Upper lobe of right lung (tissue), 1 donor: ENCODE measurements at places on chromosomes 12 and 14.

DNA sequence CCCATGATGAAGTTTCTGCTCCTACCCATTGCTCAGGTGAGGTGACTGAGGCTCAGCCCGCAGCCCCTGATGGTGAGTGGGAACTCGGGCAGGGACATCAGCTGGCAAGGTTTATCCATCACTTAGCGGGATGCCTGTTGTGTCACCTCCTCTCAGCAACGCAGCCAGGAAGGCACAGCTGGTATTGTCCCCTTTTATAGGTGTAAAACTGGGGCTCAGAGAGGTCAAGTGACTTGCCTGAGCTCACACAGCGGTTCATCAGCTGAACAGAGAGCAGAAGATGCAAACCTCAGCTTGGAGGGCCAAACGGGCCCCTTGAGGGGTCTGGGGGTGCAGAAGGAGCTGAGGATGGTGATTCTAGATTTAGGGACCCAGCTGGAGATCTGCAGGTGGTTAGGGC is 143.6 kb downstream of the PHETA1 start:
- DNase-seq = no peak

- no peak for DNase-seq
Measured at GRCh38 chr14:73809391-73809790, 42.2 kb upstream of the PTGR2 start.

DNA sequence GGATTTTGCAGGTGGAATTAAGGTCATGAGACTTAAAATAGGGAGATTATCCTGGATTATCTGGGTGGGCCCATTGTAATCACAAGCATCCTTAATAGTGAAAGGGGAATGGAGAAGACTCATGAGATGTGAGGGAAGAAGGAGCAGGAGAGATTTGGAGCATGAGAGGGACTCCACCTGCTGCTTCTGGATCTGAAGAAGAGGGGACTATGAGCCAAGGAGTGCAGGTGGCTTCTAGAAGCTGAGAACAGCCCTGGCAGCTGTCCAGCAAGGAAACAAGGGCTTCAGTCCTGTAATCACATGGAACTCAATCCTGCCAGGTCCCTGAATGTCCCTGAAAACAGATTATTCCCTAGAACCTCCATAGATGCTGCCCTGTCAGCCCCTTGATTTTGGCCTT is 67.8 kb downstream of the PELI2 start:
- DNase-seq = no peak

GRCh38 chr12:109329686-109330085 is 18.0 kb upstream of the MYO1H start:
- no peak for DNase-seq

GRCh38 chr12:29743801-29744200 is 39.9 kb downstream of the TMTC1 start:
- no peak for DNase-seq

GRCh38 chr12:32334371-32334777 is 65.0 kb upstream of the FGD4 start:
- DNase-seq = no peak

GRCh38 chr12:92193846-92194245 is 48.2 kb upstream of the BTG1 start:
- no peak for DNase-seq

- no peak for DNase-seq
Measured at GRCh38 chr12:88393017-88393767, 187.1 kb downstream of the KITLG start.

DNA sequence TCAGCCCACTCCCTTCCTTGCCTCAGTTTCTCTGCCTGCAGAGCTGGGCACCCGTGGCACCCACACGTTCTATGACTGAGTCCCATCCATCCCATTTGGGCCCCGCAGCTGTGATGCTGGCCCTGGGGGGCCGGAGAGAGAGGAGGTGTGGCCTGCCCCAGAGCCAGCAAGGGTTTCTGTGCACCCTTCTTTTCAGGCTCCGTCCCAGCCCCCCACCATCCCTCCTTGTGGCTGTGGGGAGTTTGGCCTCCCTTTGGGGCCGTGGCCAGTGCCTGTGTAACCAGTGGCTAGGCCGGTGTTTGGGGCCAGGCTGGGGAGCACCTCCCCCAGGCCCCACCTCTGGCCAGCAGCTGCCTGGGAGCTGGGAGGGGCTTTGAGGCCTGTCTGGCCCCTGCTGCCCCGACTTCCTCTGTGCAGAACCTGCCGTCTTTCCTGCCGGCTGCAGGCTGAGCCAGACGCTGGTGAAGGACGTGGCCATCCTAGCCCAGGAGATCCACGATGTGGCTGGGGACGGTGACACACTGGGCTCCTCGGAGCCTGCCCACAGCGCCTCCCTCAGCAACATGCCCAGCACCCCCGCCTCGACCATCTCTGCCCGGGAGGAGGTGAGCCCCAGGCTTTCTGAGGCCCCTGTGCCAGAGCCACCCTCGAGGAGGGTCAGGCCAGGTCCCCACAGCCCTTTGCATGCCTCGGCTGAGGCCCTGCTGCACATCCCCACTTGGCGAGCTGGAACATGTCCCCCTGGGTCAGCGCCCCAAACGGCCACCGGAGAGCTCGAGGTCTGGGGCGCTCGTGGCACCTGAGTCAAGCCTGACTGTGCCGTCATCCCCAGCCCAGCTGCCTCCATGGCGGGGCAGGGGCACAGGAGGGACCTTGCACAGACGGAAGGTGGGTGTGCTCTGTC is 27.7 kb downstream of the CEP170B start:
- peak; percentile 65 for DNase-seq

GRCh38 chr12:46977871-46978375 is 101.5 kb upstream of the PCED1B start:
- no peak for DNase-seq

DNA sequence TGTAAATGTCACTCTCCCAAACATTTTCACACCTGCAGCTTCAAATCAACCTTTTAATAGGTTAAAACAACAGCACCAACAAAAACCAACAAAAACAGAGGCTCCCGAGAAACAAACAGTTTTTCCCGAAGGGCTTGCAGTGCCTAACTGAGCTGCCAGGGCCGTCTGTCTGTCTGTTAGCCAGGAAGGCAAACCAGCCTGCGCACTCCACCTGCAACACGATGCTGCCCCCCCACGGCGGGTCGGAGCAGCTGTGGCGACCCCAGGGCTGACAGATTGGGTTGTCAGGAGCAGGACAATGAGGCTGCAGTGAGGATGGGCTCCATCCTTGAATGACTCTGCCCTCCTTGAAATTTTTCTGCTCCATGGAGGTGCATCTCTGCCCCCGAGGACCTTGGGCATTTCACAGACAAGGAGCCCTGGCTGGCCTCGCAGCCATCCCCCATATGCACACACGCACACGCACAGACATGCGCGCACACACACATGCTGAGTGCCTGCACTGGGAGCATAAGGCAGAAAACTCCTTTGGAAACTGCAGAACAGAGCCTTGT is 2.6 kb downstream of the RTL1 start:
- DNase-seq = no peak

DNA sequence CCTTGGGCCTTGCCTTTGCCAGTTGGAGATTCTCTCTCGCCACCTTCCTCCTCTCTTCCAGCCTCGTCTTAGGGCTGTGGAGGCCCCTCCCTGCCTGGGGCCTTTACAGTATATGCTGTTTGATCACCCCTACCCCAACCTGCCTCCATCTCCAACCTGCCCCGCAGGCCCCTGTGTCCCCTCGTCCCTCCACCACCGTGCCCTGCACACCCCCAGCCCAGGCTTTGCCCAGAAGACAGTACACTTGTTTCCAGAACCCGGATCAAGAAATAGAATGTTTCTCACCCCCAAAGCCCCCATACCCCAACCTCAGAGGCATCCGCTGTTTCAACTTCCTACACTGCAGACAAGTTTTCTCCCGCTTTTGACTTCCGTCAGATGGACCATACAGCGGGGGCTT is 202.3 kb upstream of the C14orf180 start:
- no peak for DNase-seq

DNA sequence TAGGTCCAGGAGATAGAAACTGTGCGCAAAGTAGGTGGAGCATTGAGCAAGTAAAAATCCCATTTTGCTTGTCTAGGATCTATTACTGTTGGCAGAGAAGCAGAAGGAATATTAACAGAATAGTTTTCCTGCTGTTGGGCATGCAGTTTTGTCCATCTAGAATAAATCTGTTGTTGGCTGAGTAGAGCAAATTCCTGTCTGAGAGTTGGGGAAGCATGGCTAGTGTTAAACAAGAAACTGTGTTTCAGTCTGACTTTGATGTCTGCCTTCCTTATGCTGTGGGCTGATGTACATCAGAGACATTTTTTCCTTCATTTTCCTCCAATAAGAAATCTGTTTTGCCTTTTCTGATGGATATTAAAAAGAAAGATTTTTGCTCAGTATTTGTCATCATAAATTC is 98.2 kb downstream of the RAD52 start:
- DNase-seq = no peak

DNA sequence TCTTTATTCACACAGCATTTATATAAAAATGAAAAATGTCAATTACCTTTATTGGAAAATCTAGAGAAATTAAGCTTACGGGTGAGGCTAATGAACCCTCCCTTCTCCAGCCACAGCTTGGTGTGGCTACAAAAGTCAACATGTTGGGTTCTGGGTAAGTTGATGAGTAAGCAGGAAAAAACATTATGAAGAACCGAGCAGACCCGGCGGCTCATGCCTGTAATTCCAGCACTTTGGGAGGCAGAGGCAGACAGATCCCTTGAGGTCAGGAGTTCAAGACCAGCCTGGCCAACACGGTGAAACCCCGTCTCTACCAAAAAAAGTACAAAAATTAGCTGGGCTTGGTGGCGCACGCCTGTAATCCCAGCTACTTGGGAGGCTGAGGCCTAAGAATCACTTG is 10.9 kb downstream of the NAA25 start:
- peak; percentile 19 for DNase-seq

- DNase-seq = no peak
Measured at GRCh38 chr14:33484264-33484663, 466.6 kb downstream of the EGLN3 start.
